D721Med (cell line): ENCODE measurements at places on chromosomes 4 and X.

GRCh38 chrX:109635146-109635545 lies 10.2 kb upstream of the KCNE5 start:
- DNase-seq = no peak

DNA sequence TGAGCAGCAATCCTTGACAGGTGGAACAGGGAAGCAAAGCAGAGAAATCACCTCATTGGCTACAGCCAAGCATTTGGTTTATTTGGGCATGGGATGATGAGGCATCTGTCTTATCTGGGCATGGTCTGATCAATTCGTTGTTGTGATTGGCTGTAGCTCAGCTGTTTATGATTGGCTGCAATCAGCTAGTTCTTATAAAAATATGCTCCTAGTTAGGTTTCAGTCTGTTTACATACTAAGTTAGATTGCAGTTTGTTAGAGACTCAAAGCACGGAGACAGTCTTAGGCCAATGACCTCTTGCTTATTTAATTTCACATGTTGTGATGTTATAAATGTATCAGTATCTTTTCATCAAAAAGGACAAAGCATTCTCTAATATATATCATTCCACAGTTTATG lies 312.0 kb downstream of the PDGFC start:
- DNase-seq = no peak

DNA sequence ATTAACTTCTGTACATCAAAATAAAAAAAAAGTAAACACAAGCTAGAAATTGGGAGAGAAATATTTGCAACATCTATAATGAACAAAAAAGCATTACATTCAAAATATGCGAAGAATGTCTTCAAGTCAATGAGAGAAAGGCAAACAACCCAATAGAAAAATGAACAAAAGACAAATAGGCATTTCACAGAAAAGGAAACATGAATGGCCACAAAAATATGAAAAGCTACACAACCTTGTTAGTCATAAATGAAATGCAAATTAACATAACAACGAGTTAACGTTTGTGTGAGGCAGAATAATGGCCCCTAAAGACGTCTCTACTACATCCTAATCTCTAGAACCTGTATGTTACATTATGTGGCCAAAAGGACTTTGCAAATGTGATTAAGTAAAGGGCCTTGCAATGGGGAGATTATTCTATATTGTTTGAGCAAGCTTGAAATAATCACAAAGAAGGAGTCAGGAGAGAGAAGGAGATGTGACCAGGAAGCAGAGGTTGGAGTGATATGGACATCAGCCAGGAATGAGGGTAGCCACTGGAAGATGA lies 86.8 kb downstream of the WDFY3 start:
- no peak for DNase-seq

DNA sequence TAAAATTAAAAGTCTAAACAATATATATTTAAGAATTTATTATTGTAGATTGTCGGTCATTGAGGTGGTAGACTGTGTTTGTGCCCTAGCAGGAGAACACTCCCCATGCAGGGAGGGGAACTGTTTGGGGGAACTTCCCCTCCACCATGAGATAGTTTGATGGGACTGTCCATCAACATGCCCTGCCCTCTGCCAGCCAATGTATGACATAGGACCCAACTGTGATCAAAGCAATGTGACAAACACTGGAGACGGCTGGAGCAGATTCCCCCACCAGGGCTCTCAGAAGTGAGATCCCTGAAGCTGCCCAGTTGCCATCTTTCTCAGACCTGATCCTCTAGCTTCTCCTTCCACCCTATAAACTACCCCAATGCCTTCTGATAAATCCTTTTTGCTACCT lies 44.9 kb downstream of the SH3KBP1 start:
- DNase-seq = no peak

DNA sequence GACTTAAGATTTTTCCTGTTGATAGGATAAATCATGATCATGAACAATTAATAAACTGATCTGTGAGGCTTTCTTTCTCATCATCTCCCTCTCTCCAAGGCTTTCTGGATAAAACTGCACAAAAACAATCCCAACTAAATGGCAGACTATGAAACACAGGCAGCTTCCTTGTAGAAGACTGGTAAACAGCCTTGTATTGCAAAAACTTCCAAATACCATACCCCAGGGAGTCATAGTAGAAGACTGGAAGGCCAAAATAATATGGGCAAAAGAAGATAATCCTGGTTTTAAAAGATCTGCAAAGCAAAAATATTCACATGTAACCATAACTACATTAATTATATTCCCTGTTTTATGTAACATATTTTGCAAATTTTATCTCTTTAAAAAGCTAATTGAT lies 113.0 kb downstream of the ANAPC10 start:
- no peak for DNase-seq

GRCh38 chr4:140260227-140260626 lies 106.2 kb upstream of the MAML3 start:
- no peak for DNase-seq

DNA sequence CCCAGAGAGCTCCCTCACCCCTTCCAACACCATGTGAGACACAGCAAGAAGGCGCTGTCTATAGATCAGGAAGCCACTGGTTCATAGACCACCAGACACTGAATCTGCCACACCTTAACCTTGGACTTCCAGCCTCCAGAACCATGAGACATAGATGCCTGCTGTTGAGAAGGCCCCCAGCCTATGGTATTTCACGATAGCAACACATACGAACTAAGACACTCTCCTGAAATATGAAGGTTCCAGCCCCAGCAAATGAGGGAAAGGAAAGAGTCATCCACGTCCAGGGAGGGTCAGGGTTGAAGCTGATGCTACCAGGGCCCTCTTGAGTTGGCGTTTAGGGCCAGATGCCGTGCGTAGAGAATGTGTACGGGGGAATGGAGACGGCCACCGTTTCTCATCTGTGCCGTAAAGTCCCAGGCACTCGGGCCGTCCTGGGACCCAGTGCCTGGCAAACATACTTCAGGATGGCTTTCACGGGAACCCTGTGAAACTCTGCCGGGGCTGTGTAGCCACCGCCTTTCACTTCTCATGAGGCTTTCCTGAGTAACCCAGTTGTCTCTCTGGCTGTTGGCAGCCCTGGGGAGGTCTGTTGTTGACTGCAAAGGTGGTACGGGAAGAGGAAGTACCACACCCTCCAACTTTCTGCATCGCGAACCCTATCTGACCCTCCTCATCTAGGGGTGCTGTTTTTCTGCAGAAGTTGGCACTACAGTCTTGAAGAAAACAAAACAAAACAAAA lies 17.7 kb upstream of the P2RY8 start:
- no peak for DNase-seq

GRCh38 chrX:9182041-9182440 lies 148.1 kb upstream of the FAM9B start:
- no peak for DNase-seq

DNA sequence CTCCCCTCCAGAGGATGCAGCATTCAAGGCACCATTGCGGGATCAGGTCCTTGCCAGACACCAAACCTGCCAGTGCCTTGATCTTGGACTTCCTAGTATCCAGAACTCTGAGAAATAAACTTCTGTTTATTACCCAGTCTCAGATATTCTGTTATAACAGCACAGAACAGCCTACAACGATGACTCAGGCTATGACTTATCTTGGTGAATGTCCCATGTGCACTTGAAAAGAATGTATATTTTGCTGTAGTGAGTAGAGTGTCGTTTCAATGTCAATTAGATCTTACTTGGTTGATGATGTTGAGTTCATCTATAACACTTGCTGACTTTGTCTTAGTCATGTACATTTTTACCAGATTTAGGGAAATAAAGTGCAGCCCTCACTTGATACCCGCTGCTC lies 34.5 kb upstream of the PGRMC1 start:
- no peak for DNase-seq

- no peak for DNase-seq
Observed at GRCh38 chrX:44970709-44971108, 97.7 kb downstream of the KDM6A start.

- no peak for DNase-seq
Observed at GRCh38 chrX:57156397-57157049, 19.3 kb upstream of the SPIN2A start.

DNA sequence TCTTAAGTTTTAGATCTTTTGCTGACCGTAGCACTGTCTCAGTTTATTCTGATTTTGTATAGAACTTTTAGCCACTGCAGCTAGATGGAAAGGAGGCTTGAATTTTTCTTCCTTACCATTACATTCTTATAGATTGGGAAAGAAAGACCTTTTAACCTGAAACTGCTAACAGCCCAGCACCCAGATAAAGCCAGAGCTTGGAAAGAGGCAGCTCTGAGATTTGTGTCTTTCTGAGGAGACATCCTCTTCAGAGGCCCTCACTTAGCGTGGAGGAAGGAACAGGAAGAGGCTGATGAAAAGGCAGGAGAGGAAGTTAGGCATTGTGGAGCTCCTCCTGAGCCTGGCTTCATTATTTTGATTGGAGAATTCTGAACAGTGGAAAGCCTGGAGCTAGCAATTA lies 35.1 kb downstream of the ATG4A start:
- no peak for DNase-seq

DNA sequence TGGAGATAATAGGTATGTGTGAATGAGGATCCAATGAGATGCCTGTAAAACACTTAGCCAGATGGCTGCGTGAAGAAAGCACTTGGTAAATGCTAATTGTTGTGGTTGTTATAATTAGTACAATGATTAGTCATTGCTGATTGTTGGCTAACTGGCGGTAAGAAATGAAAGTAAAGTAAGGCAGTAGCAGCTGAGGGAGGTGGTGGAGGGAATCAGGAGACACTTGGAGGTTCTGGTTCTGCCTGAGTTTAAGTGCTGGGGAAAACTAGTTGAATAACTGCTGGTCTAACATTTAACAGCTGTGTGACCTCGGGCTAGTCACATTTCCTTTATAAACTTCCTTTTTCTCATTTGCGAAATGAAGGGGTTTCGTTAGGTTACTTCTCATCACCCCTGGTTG lies 30.9 kb downstream of the CD38 start:
- no peak for DNase-seq
